ENCODE measurements at places on chromosomes 3 and 15.

DNA sequence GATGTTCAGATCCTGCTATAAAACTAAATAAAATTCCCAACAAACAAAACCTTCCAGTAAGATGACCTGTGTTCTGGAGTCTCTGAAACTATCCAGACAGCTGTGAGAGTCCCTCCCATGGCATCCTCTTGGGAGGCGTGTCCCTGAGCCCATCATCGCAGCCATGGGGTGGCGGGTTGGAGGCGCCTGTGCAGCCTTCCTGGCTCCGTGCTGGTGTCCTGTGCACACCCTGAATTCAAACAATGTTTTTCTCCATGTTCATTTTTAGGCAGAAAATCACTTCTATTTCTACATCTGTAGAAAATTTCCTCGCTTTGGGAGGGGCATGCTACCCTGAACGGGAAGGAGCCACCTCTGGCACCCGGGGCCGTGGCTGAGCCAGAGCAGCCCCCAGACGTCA, 19.4 kb upstream of the OCA2 start:
- DNase-seq = no peak

GRCh38 chr3:71441217-71441924, 142.2 kb downstream of the FOXP1 start:
- DNase-seq = no peak

DNA sequence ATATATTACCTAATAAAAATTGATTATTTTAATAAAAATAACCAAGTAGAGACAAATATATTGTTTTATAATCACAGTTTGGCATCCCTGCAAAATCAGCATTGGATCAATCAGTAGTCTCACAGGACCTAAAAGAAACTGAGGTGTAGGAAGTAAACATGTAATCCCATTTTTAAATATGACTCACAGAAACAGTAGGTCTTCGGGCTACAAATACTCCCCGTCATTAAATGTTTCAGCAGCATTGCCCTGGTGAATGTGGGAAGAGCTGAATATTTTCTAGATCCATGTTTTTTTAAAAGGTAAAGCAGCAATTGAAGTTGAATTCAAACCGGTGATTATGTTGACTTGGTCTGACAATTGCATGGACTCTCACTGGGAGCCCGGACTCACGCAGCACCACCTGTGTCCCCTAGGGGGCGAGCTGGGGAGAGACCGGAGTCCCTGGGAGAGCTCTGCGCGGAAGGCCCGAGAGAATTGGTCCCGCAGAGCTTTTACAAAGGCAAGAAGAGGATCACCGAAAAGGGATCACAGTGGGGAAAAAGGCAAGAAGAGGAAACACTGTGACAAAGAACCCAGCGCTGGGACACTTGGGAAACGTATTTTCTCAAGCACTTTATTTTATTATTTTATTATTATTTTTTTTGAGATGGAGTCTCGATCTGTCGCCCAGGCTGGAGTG, 17.2 kb upstream of the USP3 start:
- no peak for DNase-seq

GRCh38 chr3:168124791-168125190, 29.1 kb upstream of the GOLIM4 start:
- no peak for DNase-seq

DNA sequence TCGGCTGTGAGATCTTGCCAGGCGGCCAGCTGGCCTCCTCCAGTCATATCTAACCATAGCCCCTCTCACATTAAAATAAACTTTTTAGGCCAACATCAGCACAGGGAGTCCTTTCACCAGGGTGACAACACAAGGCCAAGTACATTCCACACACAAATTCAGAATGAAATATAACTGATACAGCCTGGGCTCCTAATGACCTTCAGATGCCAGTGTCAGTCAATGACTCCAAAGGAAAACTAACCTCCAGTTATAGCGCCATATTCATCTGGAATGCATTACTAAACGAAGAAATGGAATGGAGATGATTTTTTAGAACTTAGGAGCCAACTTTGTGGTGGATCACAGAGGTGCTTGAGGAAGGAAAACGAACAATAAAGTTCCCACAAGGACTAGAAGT, 205.4 kb downstream of the GREM1 start:
- DNase-seq = no peak
